ENCODE measurements at places on chromosomes 2 and 18. TPM values are rescaled to one million over a fixed set of nuclear protein-coding genes. Genes with fewer than 3 reads are reported as not detected.

- no peak overlapping the region for H3K4me3 ChIP-seq
- DNase-seq = no peak
- H3K27me3 ChIP-seq = no peaks in the 10 kb centered on the region
- H3K36me3 ChIP-seq = no peaks in the 10 kb centered on the region
- no peaks in the 10 kb centered on the region for H3K4me1 ChIP-seq
- H3K27ac ChIP-seq = no peak overlapping the region
Measured at GRCh38 chr18:9870431-9871008, 15.3 kb upstream of the TXNDC2 start.

- no peaks in the 10 kb centered on the region for H3K27me3 ChIP-seq
- H3K4me3 ChIP-seq = no peak overlapping the region
- H3K36me3 ChIP-seq = no peaks in the 10 kb centered on the region
- H3K4me1 ChIP-seq = no peaks in the 10 kb centered on the region
- peak; percentile 61 for DNase-seq
- no peak overlapping the region for H3K27ac ChIP-seq
Measured at GRCh38 chr2:168948621-168949212, 47.6 kb downstream of the G6PC2 start.

GRCh38 chr2:241649927-241650326, 12.4 kb downstream of the ATG4B start:
- H3K36me3 ChIP-seq = peaks cover 9% of the 10 kb centered on the region
- H3K27ac ChIP-seq = no peak overlapping the region
- H3K27me3 ChIP-seq = no peaks in the 10 kb centered on the region
- no peak for DNase-seq

- no peak for DNase-seq
Measured at GRCh38 chr18:59821983-59822382, 77.8 kb upstream of the PMAIP1 start.

- peak overlapping the region; percentile 36 for H3K4me3 ChIP-seq
- no peaks in the 10 kb centered on the region for H3K36me3 ChIP-seq
- H3K4me1 ChIP-seq = peaks cover 63% of the 10 kb centered on the region
- peak overlapping the region; percentile 61 for H3K27ac ChIP-seq
Measured at GRCh38 chr2:8477552-8478470, 204.0 kb upstream of the ID2 start.

DNA sequence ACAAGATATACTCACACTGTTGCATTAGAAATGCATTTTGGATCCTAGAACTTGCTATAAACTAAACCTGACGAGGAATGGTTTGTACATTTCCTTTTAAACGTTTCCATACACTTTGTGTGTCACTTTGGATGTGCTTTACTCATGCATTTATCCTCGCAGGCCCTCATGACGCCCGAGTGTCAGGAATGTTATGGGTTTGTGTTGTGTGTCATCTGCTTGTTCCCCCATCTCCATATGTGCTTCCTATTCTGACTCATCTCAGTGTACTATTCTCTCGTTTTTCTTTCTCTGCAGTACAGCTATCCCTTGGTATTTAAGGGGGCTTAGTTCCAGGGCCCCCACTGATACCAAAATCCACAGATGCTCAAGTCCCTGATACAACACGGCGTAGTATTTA, 121.5 kb upstream of the RASGRP3 start:
- no peaks in the 10 kb centered on the region for H3K27me3 ChIP-seq
- H3K27ac ChIP-seq = no peak overlapping the region
- H3K4me1 ChIP-seq = no peaks in the 10 kb centered on the region
- no peak for DNase-seq
- no peaks in the 10 kb centered on the region for H3K36me3 ChIP-seq

DNA sequence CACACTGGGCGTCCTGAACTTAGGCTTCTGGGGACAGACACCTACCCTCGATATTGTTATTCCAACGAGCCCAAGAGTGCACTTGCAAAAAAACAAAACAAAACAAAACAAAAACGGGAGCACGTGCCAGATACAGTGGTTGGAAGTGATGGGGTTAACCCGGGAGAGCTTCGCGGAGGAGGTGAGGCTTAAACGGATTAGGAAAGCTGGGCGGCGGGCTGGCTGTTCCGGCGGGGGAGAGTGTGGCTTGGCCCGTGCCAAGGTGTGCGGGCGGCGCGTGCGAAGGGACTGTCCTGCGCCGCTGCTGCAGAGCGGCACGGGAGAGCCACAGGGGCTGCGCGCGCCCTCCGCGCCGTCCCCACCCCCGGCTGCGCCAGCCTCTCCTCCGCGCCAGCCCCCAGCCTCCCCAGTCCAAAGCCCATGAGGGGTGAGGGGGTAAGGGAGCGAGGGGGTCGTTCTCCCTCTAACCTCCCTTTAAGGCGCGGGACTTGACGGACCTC, 1.5 kb upstream of the SLC30A3 start:
- H3K27me3 ChIP-seq = 0 out of 2 replicates have a peak, but pooled peaks cover 2% of the 10 kb centered on the region
- H3K27ac ChIP-seq = no peak overlapping the region
- no peak overlapping the region for H3K4me3 ChIP-seq
- DNase-seq = no peak
- H3K36me3 ChIP-seq = no peaks in the 10 kb centered on the region

- no peaks in the 10 kb centered on the region for H3K36me3 ChIP-seq
- H3K27me3 ChIP-seq = no peaks in the 10 kb centered on the region
- H3K4me3 ChIP-seq = no peak overlapping the region
- no peak overlapping the region for H3K27ac ChIP-seq
Measured at GRCh38 chr2:95042472-95043271, 17.2 kb downstream of the MAL start.

DNA sequence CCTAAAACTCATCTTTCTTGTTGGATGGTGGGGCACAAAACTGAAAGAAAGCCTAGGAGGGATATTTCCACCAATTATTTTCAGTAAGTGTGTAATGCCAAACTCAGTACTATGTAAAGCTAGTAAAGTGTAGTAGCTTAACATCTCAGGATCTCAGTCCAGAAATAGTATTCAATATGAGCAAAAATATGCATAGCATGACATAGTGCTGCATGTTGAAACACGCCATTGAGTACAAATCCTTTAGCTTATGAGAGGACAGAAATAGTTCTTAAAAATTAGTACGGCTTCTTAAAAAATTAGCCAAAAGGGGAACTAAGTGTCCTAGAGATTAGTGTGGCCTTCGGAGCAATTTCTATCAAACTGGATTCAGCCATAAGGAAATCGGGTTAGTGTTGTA, 21.7 kb upstream of the ATL2 start:
- no peaks in the 10 kb centered on the region for H3K27me3 ChIP-seq
- DNase-seq = no peak
- H3K36me3 ChIP-seq = no peaks in the 10 kb centered on the region
- no peak overlapping the region for H3K27ac ChIP-seq
- peaks cover 29% of the 10 kb centered on the region for H3K4me1 ChIP-seq

GRCh38 chr2:168157070-168157469, 90.3 kb downstream of the STK39 start:
- no peak for DNase-seq
- no peaks in the 10 kb centered on the region for H3K27me3 ChIP-seq
- H3K4me3 ChIP-seq = no peak overlapping the region
- H3K4me1 ChIP-seq = no peaks in the 10 kb centered on the region
- H3K36me3 ChIP-seq = peaks cover 11% of the 10 kb centered on the region

DNA sequence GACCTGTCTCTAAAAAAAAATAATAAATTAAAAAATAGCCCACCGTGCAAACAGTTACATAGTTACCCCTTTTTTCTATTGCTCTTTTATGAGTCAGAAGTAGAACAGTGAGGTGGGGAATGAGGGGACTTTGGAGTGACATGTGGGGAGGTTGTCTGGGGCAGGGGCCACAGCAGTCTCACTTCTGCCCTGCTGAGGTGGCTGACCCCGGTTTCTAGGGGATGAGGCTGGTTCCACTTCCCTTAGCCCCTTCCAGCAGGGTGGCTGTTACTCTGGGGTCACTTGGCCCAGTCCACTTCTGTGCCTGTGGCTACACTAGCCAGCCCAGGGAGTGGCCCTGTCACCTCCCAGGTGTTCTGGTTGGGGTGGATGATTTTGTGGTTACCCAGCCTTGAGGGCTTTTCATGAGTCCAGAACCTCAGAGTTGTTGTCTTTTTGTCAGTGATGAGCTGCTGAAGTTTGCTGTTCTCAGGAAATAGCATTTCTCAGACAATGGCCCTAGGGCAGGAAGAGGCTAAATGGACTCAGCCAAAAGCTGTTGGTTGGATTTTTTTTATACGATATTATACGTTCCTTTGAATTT, 28.0 kb upstream of the SCLY start:
- no peaks in the 10 kb centered on the region for H3K36me3 ChIP-seq
- no peaks in the 10 kb centered on the region for H3K4me1 ChIP-seq
- DNase-seq = no peak

GRCh38 chr2:227774895-227775842, 29.5 kb downstream of the SCYGR8 start:
- no peaks in the 10 kb centered on the region for H3K4me1 ChIP-seq
- H3K27me3 ChIP-seq = no peaks in the 10 kb centered on the region
- DNase-seq = no peak
- H3K36me3 ChIP-seq = no peaks in the 10 kb centered on the region
- no peak overlapping the region for H3K4me3 ChIP-seq

DNA sequence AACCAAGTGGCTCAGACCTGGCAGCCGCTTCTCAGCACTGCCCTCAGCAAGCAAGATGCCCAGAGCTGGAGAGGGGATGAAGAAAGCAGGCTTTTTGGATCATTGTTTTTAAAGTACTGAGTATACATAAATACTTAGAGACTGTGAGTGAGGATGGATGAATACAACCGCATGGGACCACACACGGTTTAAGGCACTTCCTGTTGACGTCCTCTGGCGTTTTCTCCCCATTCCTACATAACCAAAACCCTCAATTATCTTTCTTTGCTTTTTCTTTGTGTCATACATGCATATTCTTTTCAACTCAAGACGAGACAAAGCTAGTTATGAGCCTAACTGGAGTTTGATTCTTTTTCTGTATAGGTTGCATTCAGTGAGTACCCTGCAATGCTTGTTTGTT, 198.4 kb downstream of the GALR1 start:
- no peak for DNase-seq
- no peak overlapping the region for H3K27ac ChIP-seq
- H3K4me1 ChIP-seq = no peaks in the 10 kb centered on the region
- no peaks in the 10 kb centered on the region for H3K27me3 ChIP-seq
- H3K4me3 ChIP-seq = no peak overlapping the region

DNA sequence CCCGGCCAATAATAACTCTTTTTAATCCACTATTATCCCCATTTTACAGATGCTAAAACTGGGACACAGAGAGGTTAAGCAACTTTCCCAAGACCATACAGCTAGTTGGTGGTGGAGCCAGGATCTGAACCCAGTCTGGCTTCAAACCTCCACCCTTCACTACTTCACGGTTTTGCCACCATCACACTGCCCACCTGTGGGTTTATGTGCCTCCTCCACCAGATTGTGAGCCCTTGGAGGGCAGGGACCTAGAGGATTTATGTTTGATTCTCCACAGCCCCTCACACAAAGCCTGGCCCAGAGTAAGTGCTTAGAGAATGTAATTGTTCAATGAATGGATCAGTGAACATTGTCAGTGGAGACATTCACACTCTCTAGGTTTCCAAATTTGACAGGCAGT, 153.4 kb upstream of the MYCN start:
- no peak for DNase-seq
- H3K4me1 ChIP-seq = no peaks in the 10 kb centered on the region
- H3K27me3 ChIP-seq = no peaks in the 10 kb centered on the region
- no peak overlapping the region for H3K27ac ChIP-seq
- H3K4me3 ChIP-seq = no peak overlapping the region
- H3K36me3 ChIP-seq = no peaks in the 10 kb centered on the region

- no peaks in the 10 kb centered on the region for H3K36me3 ChIP-seq
- no peak overlapping the region for H3K27ac ChIP-seq
- H3K27me3 ChIP-seq = no peaks in the 10 kb centered on the region
Measured at GRCh38 chr2:196105951-196106350, 37.3 kb upstream of the DNAH7 start.

DNA sequence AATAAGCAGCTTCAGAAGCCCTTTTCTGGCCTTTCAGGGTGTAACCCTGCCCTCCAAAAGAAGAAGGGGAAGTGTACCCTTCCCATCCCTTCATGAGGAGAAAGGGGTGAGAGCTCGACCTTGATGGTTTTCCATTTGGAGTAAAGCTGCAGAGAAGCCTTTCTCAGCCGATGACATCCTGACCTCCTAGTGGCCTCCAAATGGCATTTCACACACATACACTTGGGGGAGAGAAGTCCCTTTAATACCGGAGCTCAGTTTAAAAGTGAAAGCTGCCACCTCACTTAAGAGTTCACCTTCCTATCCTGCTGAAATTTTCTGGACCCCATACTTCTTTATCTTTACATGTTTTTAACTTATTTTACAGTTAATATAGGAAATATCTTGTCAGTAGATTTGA, 716.7 kb downstream of the DCDC2C start:
- H3K36me3 ChIP-seq = no peaks in the 10 kb centered on the region
- H3K27me3 ChIP-seq = no peaks in the 10 kb centered on the region
- H3K4me3 ChIP-seq = no peak overlapping the region
- no peaks in the 10 kb centered on the region for H3K4me1 ChIP-seq
- H3K27ac ChIP-seq = no peak overlapping the region

DNA sequence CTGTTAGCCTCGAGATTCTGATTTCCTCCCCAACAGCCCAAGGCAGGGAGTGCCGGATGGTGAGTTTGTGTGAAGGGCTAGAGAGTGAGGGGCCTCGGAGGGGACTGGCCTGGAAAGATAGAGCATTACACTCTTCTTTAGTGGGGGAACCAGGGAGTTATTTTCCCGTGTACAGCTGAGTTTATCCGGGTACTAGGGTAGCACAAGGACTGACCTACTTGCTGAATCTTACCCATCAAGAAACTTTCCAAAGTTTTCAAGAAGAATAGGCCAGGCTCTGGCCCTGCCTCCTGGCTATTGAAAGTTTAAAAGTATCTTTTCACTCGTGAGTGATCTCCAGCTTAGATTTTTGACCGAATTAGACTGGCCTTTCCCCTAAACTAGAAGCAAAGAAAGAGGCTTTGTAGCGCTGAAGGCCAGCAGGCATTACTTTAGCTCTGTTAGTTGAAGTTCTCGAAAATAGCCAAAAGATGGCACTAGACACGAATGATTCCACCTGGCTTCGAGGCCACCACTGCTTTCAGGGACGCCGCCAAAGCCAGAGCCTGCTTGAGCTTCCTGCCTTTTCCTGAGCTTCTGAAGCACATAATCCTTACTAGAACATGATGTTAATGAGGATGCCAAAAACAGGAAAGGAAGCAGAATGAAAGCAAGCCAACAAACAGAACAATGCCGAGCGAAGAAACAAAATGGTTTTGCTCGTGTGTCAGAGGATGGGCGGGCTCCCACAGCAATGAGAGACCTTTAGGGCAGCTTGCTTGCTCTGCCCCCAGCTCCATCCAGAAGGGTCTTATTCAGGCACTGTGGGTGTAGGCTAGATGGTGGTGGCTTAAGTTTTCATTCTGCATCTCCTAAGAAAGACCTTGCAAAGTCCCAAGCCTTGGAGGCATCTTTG, 55.8 kb downstream of the TSN start:
- H3K27me3 ChIP-seq = no peaks in the 10 kb centered on the region
- H3K4me1 ChIP-seq = peaks cover 3% of the 10 kb centered on the region
- no peak overlapping the region for H3K27ac ChIP-seq
- DNase-seq = peak; percentile 86

GRCh38 chr2:43029186-43029585, 197.2 kb downstream of the ZFP36L2 start:
- H3K4me3 ChIP-seq = no peak overlapping the region
- H3K27ac ChIP-seq = no peak overlapping the region
- no peak for DNase-seq
- no peaks in the 10 kb centered on the region for H3K4me1 ChIP-seq
- H3K36me3 ChIP-seq = no peaks in the 10 kb centered on the region

The MSGN1 gene
- not detected for total RNA-seq

The MAP3K19 gene
- total RNA-seq = not detected

The IMPACT gene
- total RNA-seq = 31.9 TPM

Data from Karpas-422 (cell line).